CD4-positive, alpha-beta T cell treated with Interleukin-15 for 4 hours (primary cell): ENCODE measurements at places on chromosomes 1 and 21.

DNA sequence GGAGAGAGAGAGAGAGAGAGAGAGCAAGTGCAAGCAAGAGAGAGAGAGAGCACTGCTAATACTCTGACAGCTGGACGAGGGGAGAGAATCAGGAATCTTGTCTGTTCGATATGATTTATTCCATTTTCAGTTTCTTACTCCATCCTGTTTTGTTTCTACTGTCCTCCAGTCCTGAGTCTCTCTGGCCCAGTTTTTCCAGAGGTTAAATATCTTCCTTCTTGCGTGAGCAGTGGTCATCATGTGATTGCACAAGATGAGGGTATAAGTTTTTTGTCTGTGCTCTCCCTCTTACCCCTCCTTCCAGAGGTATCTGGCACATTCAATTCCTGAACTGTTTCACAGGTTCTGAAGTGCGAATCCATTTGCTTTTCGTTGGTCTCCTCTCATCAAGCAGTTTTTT lies 16.8 kb downstream of the UBE2U start:
- no peak for DNase-seq

DNA sequence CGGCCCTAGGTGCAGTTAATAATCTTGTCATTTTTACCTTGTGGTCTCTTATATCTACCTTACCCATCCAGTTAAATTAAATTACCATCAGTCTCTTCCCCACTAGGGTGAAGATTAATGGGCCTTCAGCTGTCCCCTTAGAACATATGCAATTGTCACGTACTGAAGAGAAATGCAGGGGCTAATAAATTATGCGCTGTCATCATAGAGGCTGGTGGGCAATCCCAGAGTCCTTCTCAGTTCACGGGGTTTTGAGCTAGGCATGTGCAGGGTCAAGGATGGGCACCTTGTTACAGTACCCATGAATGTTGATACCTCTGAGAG lies 35.8 kb downstream of the HLX start:
- DNase-seq = no peak

DNA sequence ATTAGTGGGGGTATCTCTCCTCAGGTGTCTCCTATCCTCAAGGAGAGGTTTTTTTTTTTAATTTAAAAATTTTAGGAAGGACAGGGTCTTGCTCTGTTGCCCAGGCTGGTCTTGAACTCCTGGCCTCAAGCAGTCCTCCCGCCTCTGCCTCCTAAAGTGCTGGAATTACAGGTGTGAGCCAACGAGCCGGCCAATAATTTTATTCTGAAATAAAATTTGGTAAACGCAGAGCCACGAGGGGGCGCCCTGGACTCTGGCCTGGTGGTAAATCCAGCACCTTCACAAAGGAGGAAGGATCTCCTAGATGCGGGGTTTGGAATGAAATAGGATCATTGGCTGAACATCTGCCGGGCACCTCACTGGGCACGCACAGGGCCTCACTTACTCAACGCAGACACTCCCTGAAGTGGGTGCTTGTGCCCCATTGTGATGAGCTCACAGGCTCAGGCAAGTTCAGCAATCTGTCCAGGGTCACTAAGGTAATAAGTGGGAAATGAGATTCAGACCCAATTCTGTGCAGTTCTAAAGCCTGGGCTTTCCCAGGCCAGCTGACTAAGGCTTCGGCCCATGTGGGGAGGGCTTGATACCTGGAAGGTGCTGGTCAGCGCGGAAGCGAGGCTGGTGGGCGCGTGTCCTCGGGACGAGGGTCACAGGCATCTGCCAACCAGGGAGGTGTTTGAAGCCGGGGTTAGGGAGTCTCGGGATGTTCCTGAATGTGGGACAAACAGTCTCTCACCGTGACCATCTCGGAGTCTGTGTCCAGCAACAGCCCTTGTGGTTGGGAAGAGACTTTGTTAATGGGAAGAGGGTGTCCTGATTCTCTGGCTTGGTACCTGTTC lies 32.7 kb upstream of the ETV3 start:
- peak; percentile 15 for DNase-seq

GRCh38 chr1:36199934-36200741 lies 24.1 kb upstream of the THRAP3 start:
- no peak for DNase-seq

- no peak for DNase-seq
Observed at GRCh38 chr1:59500950-59501742, 204.3 kb downstream of the FGGY start.

DNA sequence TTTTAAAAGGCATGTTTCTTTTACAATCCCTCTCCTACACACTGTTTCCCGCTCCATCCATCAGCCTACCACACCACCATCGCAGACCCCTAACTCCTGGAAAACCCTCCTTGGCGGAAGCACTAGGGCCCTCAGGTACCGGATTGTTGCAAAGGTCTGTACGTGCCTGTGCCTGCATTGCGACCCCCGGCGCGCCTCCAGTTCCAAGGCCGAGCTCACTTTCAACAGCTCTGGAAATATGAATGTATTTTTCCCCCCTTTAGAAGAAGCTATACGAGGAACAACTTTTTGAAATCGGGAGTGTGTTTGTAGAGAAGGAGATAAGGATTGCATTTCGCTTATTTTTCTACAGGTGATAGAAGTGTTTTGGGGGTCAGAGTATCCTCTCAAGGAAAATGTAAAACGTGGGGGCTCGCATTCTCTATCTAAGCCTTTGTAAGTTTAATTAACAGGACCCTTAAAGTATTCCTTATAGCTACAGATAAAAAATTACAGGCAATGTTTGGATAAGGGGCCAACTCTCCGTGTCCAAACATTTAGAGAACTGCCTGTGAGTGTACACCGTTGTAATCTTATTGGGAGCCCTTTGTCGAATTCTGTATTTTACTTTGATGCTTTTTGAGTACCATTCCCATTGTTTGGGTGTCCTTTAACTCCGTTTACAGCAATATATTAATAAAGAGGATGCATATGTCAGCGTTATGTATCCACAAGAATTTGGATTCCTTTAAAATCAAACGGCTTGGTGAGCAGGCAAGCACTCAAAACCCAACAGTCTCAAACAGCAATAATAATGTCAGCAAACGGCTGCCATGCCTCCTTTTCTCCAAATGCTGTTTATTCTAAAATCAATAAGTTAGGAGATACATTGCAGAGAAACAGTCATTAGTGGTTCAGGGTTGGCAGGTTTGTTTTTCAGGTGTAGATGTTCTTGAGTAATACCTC lies 5.9 kb downstream of the PRRX1 start:
- no peak for DNase-seq

DNA sequence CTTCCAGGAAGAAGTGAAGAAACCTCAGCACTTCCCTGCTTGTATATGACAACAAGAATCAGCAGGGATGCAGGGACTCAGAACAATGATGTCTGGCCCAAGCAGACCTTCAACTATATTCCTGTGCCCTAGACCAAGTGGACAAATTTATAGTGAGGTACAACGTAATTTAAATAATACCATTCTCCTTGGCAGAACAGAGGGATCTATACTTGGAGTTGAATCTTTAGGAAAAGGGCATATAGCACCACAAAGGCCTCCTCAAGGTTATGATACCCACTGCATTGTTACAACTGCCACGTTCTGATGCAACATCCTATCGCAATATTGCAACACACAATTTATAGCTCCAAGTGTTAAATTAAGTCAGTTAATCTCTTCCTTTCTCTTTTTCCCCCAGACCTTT lies 29.1 kb upstream of the GFI1 start:
- no peak for DNase-seq

DNA sequence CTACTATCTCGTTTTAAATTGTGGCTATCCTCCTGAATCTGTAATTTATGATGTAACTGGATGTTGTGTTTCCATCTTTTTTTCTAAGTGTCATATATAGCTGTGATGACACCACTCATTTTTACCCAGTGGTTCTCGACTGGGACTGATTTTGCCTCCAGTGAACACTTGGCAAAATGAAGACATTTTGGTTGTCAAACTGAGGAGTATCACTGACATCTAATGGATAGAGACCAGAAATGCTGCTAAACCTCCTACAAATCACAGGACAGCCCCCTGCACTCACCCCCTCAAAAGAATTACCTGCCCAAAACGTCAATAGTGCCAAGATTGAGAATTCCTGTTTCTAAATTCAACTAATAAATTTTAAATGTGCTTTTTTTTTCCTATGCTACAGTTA lies 1.9 kb downstream of the TRMT13 start:
- no peak for DNase-seq

GRCh38 chr1:228083871-228084278 lies 1.4 kb downstream of the ARF1 start:
- no peak for DNase-seq
